ENCODE measurements at places on chromosomes 4 and X.
A peak's percentile ranks its signal among the peaks of the same experiment; 100 is the strongest.

- peak; percentile 77 for DNase-seq
Measured at GRCh38 chr4:105197777-105198176, 51.1 kb downstream of the TET2 start.

- no peak for DNase-seq
Measured at GRCh38 chrX:107935664-107936433, 46.3 kb downstream of the TEX13B start.

- no peak for DNase-seq
Measured at GRCh38 chrX:13597874-13598273, 28.5 kb downstream of the EGFL6 start.

DNA sequence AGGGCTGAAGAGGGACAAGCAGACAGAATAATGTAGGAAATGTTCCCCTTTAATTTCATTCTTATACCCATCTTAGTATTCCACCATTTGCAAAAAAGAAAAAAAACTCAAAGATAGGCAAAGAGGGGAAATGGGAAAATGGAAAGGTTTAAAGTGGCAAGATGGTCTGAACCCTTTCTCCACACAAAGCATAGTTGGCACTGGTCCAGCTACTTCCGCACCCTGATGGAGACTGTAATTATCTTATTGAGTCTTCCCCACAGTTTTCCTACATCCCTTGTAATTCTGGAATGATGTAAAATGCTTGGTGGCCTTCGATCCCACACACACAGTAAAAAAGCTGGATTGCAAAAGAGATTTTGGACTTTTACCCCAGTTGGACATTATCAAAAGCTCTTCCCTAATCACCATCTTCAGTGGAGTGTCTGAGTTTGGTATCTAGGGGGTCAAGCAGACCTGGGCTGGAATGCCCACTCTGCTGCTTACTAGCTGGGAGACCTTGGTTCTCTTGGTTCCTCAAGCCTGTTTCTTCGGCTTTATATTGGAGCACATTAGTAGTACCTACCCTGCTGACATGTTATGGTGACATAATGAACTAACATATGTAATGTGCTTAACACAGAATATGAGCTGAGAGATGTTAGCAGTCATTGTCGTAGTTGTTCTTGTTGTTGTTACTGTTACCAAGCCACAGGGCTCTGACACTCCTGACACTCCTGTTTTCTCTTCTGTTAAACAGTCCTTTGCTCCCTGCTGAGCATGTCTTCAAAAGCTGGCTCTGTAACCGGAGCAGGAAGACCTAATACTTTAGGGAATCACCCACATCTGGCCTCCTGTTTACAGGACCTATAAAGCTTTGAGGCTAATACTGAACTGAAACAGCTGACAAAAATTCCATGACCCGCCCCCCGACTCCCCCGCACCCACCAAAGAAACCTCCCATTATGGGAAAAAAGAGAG, 4.7 kb downstream of the SRPX2 start:
- no peak for DNase-seq

- DNase-seq = no peak
Measured at GRCh38 chrX:38018766-38019425, 12.5 kb downstream of the SYTL5 start.

- no peak for DNase-seq
Measured at GRCh38 chr4:159768016-159768415, 665.1 kb downstream of the RAPGEF2 start.

GRCh38 chr4:121272526-121272925, 108.3 kb downstream of the QRFPR start:
- peak; percentile 67 for DNase-seq

GRCh38 chr4:94814237-94814636, 56.5 kb downstream of the BMPR1B start:
- no peak for DNase-seq

GRCh38 chr4:88963817-88964216, 93.2 kb downstream of the FAM13A start:
- DNase-seq = peak; percentile 23

DNA sequence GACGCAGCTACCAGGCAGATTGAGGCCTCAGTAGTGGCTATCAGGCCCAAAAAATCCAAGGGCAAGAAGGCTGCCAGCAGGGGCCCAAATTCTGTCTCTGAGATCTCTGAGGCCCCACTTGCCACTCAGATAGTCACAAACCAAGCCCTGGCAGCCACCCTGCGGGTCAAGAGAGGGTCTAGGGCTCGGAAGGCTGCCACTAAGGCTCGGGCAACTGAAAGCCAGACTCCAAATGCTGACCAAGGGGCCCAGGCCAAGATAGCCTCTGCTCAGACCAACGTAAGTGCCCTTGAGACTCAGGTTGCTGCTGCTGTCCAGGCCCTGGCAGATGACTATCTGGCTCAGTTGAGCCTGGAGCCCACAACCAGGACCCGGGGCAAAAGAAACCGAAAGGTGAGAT, 2.8 kb downstream of the TRO start:
- no peak for DNase-seq

- DNase-seq = no peak
Measured at GRCh38 chr4:52638717-52639116, 20.4 kb downstream of the USP46 start.

DNA sequence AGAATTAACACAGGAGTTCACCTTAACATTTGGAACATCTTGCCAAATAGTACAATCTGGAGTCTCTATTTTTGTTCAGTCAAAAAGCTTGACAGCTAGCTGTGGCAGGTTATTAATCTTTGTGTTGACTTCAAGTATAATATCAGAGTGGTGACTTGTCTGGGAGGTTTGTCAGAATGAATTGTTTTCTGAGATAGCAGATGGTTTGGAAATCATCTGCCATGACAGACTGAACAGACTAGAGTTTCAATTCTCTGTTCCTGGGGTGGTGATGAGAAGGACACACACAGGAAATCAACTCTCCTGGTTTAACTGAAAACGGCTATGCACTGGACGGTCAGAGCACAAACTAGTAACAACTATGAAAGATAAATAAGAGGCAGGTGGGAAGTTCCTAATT, 203.3 kb upstream of the EMCN start:
- DNase-seq = no peak

DNA sequence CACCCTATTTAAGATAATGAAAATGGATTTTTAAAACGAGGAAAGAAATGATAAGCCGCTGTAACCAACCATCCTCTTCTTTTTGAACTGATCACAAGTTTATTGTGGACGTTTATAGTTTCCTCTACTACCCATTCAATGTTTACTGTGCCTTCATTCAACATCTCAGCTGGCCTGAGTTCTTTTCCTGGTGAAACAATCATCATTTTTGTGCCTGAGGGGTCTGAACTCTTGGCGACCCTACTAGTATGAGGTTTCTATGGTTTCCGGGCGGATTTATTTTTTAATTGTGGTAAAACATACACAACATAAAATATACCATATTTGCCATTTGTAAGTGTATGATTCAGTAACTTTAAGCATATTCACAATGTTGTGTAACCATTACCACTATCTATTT, 100.7 kb downstream of the SPRY1 start:
- no peak for DNase-seq

GRCh38 chrX:140297273-140297672, 207.6 kb downstream of the SOX3 start:
- DNase-seq = no peak

DNA sequence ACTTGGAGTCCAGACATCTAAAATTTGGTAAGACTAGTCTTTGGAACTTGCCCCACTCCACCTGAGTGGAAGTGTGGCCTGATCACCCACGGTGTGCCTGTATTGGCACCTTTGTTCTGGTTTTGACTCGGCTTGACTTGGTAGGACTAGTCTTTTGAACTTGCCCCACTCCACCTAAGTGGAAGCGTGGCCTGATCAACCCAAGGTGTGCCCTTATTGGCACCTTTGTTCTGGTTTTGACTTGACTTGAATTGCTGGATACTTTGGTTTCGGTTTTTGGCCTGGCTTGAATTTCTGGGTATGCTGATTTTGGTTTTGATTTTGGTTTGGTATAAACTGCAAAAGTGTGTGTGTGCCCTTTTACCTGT, 44.7 kb upstream of the UGT2B7 start:
- DNase-seq = no peak

DNA sequence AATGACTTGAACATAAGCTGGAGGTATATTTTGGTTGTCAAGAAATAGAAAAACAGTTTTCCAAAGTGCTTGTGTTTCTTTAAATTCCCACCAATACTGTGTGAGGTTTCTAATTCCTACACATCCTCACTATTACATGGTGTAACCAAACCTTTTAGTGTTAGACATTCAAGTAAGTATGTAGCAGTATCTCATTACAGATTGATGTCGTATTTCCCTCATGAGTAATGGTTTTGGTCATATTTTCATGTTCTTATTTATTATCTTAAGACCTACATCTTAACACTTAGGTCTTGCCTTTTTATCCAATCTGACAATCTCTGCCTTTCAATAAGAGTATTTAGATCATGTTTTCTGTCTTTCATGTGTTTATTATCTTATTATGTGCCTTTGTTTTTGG, 253.7 kb upstream of the ANXA10 start:
- DNase-seq = no peak
